ENCODE measurements at places on chromosomes 3 and 15.

- no peak for DNase-seq
These were observed 99.8 kb upstream of the NR2F2 start for GRCh38 chr15:96230526-96231181.

DNA sequence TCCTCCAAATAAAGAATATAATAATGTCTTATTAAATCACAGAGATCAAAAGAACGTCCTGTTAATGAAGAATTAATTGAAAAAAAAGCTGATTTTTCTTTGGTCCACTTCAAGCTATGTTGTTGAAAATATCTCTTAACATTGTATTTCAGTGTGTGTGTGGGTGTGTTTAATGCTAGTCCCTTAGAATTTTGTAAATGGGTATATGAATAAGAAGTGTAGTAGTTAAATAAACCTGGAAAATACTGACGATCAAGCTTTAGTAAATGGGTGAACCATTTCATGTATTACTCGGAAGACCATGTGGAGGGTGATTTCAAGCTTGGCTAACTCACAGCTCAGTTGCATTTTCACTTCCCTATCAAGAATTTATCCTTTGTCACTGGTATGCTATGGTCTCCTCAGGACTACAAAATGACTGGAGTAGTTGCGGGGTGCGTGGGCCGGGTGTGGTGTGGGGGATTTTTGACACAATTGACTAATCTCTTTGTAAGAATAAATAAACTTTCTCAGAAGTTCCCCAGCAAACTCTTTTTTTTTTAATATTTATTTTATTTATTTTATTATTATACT lies 586.4 kb downstream of the GRM7 start:
- DNase-seq, result no peak

DNA sequence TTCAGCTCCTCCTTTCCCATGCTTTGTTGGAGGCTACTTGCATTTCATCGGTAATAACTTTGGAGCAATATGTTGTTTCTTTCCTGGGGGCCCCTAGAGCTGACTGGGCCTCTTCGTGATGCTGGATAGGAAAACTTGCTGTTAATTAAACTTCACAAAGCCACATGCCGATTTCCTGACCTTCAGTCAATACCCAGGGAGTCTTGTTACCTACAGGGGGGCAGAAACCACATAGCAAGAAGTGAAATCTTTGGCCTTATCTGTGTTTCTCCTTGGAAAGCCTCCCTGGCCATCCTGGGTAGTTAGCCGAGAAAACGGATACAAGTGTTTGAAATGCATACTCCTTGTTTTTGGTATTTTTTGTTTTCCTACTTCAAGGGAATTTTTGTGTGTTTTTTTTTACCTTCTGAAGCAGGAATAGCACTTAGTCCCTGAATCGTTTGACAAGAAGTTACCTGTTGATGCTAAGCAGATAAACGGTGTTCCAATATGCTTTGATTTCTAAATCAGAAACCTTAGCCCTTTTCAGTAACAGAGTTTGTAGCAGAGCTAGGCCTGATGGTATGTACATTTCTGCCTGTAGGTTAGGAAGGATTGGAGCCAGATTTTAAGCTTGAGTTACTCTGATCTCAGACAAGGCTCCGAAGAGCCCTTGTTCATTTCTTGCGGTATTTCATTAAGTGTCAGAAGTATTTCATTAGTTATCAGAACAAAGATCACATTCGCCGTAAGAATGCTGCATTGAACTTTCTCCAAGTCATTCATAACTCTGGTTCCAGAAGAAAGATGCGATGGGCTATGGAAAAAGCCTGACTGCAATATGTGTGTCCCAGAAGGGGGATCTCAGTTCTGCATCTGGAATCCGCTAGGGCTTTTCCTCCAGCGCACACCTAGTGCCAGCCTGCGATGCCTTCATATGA lies 111.5 kb downstream of the THSD4 start:
- DNase-seq, result no peak

DNA sequence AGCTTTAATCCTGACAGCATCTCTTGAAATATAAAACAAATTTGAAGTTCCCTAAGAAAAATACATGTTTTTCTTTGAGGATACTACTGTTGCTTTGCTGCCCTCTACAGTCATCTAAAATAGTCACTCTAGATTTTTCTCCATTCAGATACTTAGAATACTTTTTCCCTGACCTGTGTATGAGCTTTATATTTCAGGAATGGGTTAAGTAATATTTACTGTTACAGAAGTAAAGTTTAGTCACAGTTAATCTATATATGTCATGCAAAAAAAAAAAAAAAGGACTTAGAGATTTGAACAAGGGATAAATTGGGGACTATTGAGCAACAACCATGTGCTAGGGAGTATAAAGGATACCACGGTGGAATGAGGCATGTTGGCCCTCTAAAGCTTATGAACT lies 8.8 kb downstream of the NECTIN3 start:
- no peak for DNase-seq

DNA sequence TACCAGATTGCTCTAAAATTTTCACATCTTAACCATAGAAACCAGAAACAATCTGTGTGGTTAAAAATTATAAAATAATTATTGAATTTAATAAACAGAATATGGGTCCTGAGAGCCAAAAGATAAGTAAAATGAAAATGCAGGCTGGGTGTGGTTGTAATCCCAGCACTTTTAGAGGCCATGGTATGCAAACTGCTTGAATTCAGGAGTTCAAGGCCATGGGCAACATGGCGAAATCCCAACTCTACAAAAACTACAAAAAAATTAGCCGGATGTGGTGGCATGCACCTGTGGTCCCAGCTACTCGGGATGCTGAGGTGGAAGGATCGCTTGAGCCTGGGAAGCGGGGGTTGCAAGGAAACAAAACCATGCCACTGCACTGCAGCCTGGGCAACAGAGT lies 236.1 kb downstream of the STAG1 start:
- no peak for DNase-seq

GRCh38 chr15:51620641-51621040 lies 1.9 kb downstream of the DMXL2 start:
- DNase-seq, result no peak

- no peak for DNase-seq
These were observed 34.5 kb downstream of the NPTN start for GRCh38 chr15:73598530-73599160.

- no peak for DNase-seq
These were observed 196.7 kb upstream of the TPRG1 start for GRCh38 chr3:188974856-188975599.

GRCh38 chr3:144923046-144923775 lies 951.6 kb downstream of the DIPK2A start:
- DNase-seq, result no peak

DNA sequence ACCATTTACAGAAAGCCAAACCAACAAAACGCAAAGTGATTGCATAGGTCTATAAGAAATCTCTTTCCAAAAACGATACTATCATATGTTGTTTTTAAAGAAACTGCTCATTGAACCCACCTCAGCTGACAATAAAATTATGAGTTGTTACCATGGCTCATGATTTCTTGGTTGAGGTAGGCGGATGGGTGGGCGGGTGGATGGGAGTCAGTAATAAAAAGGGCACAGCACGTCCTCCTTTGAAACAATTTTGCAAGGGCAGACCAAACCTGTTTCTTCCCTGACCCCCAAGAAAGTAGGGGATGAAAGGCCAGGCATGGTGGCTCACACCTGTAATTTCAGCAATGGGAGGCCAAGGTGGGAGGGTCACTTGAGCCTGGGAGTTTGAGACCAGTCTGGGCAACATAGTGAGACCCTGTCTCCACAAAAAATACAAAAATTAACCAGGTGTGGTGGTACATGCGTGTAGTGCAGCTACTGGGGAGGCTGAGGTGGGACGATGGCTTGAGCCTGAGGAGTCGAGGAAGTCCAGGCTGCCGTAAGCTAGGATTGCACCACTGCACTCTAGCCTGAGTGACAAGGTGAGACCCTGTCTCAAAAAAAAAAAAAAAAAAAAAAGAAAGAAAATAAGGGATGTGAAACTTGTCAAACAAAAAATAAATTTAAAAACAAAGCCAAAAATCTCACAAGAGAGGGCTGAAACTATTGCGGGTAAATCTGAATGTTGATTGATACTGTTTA lies 2.1 kb downstream of the ABHD10 start:
- no peak for DNase-seq

DNA sequence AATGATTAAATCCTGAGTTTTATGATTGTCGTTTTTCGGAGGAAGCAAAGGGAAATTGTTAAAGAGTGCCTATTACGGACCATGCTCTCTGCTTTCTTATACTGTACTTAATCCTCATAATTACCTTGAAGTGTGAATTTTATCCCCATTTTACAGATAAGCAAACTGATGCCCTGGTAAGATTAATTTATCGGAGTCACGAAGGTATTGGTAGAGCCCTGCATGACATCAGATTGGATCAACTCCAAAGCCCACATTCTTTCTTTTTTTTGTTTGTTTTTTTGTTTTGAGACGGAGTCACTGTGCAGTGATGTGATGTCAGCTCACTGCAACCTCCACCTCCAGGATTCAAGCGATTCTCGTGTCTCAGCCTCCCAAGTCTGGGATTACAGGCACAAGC lies 1.6 kb upstream of the GNB4 start:
- DNase-seq, result no peak

DNA sequence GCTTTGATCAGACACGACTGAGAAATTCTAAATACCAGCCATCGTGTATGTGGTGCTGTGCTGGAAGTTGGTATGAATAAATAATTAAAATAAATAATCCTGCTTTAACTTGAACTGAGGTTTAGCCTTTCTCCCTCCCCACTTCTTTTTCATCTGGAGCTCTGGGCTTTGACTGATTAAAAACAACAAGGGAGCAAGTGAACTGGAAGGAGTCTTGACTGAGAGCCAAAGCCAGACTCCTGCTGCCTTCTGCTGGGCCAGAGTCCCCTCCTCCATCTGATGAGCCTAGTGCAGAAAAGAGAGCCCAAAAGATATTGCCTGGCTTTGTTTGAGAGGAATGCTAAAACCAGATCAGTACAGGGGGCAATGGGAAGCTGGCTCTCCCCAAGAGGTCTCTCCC lies 96.0 kb downstream of the CCNL1 start:
- no peak for DNase-seq

DNA sequence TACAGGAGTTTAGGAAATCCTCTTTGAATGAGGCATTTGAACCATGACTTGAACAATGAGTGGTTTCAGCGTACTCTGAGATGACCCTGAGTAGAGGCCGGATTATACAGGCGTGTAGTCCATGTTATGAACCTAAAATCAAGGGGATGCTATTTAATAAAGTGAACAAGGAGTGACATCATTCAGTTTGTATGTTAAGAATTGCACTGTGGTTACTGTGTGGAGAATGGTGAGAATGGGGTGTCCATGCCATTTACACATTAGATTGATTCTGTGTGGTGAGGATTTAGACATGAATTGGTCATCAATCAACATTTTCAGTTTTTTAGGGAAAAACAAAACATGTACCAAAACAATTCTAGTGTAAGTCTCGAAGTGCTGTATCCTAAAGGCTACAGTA lies 65.8 kb downstream of the TPRG1 start:
- DNase-seq, result no peak

DNA sequence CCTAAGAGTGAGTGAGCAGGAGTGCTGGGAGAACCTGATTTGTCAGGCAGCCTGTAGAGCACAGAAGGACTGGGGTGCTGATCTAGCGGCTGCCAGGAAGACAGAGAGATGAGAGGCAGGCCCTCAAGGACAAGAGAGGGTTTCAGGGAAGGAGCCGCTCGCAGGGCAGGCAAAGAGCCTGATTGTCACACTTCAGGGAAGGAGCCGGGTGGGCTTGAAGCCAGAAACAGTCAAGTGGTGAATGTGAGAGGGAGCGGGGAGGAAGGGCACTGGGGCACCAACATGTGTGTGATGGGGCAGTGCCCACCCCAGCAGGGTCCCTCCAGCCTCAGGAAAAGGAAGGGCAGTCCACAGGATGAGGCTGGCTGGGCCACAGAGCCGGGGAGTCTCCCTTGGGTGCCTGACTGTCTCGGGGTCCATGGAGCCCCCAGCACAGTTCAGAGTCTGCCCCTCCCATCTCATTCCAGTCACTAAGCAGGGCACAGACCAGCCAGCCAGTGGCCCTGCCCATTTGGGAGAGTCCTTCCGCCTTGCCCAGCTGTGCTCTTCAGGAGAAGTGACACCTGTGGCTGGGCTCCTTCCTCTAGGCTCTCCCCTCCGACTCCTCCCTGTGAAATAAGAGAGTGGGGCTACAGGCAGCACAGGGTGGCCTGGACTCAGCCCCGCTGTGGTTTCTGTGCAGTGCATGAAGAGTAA lies 148.6 kb downstream of the RAB11A start:
- no peak for DNase-seq

DNA sequence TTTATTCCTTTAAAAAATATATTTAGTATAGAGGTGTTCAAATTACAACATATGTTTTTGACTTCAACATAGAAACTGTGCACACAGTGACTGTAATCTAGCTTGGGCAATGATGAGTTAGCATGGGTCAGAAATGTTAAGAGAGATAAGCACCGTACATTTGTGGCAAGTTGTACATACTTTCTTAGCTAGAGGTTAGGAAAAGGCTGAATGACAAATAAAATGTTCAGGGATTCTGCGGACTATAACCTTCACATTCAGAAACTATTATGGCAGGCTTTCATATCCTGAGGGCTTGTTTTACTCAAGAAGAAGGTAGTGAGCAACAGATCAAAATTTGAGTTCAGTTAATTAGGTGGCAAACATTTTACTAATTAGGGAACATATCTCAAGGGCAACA lies 379.7 kb upstream of the EPHA6 start:
- DNase-seq, result no peak

- DNase-seq, result no peak
These were observed 1.5 kb downstream of the CCK start for GRCh38 chr3:42264399-42265058.

- DNase-seq, result no peak
These were observed 139.8 kb downstream of the XXYLT1 start for GRCh38 chr3:195131176-195131575.

GRCh38 chr15:77706482-77707244 lies 74.0 kb upstream of the LINGO1 start:
- no peak for DNase-seq

- no peak for DNase-seq
These were observed 70.4 kb upstream of the ATP11B start for GRCh38 chr3:182722907-182723306.

DNA sequence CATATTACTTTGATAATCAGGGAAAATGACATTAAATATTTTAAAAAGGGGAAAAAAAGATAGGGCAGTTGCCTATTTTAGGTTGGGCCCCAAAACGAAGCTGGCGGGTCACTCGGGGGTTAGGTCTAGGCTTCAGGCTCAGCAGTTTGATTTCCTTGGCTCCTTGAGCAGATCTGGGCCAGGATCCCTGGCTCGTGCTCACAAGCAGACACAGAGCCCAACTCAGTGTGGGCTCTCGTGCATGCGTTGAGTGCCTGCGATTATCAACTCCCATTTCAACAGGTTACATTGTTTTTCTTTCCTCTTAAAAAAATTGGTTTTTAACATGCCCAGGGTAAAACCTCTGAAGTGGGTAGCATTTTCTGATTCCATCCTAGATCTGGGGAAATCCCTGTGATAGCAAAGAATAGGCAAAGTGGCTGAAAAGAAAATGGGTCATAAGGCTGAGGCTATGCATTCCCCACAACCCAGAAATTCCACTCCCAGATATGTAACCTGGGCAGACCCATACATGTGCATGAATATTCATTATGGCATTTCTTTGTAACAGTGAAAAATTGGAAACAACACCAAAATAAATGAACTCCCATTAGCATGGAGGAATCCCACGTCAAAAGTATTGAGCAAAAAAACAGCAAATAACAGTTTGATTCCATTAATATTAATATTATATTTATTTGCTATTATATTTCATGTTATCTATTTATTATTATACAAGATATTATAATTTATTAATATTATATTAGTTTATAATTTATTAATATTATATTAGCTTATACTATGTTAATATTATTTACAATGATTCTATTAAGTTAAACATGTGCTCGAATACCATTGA lies 27.8 kb downstream of the FAM43A start:
- DNase-seq, result no peak

Measured in activated CD8-positive, alpha-beta memory T cell treated with anti-CD3 and anti-CD28 coated beads for 1 hour (primary cell).